ENCODE measurements at places on chromosomes 6 and 20.

GRCh38 chr6:47810885-47811284 lies 29.1 kb downstream of the OPN5 start:
- no peak for DNase-seq

DNA sequence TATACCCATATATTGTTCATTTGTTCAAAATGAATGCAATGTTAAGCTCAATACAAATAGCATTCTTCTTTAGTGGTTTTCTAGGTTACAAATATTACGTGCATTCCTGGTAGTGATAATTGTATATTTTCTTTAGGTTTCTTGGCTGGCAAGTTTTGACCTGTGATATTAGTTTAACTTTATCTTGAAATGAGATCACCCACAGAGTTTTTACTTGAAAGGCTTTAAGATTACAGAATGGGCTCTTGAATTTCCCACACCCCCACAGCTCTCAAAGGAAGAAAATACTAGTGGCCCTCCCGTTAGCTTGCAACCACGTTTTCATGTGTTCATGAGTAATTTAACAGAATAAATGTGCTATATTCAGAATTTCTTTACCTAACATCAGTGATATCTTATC lies 1315.5 kb upstream of the GJE1 start:
- no peak for DNase-seq

DNA sequence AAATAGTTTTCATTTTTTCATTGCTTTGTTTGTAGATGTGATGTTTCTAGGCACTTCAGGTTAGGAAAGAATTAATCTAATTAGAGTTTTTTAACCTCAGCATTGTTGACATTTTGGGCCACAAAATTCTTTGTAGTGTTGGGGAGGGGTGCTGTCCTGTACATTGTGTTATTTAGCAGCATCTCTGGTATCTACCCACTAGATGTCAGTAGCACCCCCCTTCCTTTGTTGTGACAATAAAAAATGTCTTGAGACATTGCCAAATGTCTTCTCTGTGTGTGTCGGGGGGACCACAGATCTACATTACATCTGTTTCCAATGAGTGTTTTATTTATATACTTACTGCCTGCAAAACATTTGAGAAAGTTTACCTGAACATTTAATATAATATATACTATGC lies 45.6 kb downstream of the EYA4 start:
- no peak for DNase-seq

DNA sequence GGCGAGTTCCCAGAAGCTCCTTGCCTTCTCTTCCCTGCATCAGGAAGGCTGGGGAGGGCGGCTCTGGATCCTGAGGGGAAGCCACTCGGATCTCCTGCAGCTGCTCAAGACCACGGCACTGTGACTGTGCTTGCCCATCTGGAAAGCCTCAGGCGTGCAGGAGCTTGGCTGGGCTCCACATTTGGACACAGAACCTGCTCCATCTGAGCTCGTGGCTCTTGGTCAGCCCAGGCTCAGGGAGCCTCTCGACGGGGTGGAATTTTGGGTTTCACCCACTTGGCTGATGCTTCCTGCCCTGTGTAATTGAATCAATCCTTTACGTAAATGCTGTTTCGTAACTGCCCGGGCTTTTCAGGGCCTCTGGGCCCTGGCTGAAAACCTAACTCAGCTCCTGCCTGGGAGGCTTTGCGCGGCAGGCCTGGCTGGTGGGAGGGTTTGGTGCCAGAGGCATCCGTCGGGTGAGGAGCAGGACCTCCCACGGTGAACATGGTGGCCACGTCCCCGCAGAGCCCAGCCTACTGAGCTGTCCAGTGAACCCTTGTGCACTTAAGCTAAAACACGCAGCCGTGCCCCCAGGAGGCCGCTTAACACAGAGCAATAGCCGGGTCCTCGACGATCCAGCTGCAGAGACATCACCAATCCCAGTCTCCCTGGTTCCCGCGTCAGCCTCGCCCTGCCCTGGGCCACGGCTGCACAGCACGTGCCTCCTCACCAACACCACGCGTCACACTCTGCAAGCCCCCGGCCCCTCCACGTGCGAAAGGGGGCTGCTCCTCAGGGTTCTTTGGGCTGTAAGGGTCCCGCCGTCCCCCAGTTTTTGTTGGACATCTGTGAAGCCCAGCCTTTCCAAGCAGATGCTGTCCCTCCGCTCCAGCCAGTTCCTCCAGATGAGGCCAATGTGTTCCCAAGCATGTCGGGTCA lies 241.0 kb downstream of the DLL1 start:
- DNase-seq = no peak

GRCh38 chr6:44041461-44042260 lies 85.6 kb downstream of the MRPL14 start:
- no peak for DNase-seq

GRCh38 chr6:134689641-134690040 lies 260.3 kb downstream of the ALDH8A1 start:
- no peak for DNase-seq

DNA sequence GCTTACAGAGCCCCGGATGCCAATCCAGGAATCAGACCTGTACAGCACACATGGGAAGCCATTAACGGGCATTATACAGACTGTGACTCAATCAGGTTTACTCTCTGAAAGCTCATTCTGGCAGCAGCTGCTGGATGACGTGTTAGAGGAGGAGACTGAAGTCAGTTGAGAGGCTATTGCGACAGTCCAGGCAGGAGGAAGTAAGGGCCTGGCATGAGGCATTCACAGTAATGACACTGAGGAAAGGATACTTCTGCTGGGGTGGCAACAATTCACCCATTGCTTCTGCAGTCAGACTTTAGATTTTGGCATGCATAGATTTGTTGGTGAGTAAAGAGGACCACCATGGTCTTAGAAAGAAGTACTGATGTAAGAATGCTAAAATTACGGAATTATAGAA lies 151.0 kb upstream of the HEY2 start:
- DNase-seq = no peak

DNA sequence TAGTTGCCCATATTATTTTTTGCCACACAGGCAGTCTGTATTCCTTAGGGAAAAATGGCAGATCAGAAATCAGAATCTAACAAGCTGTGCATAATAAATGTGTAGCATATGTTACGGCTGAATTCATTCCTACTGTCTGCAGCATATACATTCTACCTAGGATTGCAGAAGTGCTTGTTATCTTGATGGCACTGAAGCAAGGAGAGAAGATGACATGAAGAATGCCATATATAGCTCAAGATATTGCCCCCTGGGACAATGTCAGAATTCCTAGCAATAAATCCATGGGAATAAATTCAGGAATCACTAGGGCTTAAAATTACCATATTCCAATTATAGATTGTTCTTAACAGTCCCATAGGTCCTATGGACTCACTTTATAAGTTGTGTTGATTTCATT lies 293.0 kb upstream of the CNR1 start:
- DNase-seq = no peak

DNA sequence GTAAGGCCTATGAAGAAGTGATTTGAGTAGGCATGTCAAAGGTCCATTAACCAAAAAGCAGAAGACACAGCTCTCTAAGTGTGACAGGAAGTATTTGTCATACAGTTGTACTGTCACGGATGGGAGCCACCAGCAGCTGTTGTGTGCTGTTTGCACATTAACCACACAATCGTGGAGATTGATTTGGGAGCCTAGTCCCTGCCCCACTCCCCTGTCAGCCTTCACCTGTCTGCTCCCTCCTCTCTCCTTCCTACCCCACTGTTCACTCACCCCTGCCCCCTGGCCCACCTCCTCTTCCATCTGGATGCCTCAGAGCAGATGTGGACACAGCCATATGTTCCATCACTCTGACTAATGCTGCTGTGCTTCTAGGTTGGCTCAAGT lies 124.7 kb upstream of the SPACA1 start:
- no peak for DNase-seq

DNA sequence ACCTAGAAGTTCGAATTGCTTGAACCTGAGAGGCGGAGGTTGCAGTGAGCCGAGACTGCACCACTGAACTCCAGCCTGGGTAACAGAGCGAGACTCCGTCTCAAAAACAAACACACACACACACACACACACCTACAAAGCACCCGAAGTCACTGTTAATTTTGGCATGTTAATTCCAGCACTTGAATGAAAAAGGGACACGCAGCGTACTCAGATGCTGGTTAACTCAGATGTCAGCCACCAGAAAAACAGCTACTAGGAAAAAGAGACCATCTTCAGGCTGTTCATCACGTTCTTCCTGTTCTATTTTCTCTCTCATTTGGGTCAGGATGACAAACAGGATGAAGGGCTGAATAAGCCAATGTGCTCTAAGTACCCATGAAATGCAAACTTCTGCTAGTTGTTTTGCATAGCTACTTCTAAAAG lies 46.9 kb downstream of the BLOC1S5 start:
- no peak for DNase-seq

- no peak for DNase-seq
Measured at GRCh38 chr6:137810554-137811120, 56.4 kb upstream of the TNFAIP3 start.

GRCh38 chr6:37221585-37222124 lies 35.9 kb upstream of the TBC1D22B start:
- no peak for DNase-seq

DNA sequence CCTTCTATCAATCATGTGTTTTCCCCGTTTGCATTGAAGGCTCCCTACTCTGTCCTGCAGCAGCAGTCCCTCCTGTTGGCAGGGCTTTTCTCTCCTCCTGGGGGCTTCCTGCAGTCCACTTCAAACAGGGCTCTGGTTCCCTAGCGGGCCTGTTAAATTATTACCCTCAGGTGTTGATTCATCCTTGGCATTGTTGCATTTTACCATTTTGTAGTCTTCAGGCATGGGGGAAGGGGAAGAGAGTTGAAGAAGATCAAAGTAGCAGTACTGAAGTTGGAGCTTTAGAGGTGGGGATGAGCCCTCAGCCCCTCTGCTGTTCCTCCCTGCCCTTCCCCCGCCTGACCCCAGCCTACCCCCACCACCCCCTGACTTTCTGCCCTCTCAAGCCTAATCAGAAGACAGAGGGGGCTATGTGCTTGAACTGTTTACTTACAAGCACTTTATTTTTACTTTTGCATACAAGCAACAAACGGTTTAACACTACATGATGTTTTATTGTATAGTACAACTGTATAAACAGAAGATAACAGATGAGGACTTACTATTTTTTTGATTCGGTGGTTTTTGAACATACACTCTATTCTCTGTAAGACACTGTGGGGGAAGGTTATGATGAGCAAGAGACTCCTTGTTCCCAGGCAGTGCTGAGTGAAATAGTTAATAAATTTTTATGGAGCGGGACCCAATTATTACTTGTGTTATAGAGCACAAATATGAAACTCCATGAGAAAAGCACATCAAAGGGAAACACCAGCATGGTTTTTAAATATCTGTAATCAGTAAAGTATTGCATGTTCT lies 169.7 kb downstream of the EYA4 start:
- DNase-seq = no peak

DNA sequence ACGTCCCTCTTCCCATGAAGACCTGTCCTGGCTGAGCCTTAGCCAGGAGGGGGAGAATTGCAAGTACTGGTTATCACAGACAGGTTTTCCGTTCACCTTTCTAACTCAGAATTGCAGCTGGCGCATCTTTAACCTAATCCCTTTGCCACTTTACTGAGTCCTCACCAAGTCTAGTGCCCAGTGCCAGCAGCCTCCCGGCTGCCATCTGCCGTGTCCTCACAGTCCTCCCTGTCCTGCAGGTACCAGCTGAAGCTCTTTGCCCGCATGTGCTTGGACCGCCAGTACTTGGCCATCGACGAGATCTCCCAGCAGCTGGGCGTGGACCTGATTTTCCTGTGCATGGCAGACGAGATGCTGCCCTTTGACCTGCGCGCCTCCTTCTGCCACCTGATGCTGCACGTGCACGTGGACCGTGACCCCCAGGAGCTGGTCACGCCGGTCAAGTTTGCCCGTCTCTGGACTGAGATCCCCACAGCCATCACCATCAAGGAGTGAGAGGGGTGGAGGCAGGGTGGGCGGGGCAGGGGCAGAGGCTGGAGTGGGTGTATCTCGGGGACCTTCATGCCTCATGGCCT lies 41.3 kb downstream of the UQCC2 start:
- DNase-seq = no peak

DNA sequence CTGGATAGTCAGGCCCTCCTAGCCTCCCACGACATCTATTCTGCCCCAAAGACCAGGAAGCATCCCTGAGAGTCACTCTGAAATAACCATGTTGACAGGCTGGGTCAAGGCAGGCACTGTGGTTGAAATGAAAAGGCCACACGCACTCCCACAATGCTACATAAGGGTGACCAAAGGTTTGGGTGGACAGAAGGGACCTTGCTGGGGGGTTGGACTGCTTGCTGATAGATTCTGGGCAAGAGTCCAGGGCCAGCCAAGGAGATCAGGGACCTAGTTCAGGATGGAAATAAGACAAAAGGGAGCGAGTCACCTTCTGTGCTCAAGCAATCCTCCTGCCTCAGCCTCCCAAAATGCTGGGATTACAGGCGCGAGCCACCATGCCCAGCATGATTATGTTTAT lies 32.5 kb upstream of the DSN1 start:
- no peak for DNase-seq

DNA sequence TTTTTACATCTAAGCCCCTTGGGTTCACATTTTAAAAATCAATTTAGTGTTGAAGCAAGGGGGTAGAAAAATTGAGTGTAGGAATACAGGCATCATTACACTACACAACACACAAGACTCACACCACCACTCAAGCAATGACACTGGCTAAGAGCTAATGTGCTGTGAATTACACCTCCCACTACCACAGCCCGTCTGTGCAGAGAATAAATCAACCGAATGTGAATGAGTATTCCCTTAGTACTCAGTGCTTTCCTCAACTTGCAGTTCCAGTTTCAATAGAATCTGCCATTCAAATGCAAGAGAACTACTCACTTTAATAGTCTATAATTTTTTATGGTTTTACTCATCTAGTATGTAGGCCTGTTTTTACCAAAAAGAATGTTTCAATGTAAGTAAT lies 114.4 kb downstream of the PDSS2 start:
- no peak for DNase-seq

DNA sequence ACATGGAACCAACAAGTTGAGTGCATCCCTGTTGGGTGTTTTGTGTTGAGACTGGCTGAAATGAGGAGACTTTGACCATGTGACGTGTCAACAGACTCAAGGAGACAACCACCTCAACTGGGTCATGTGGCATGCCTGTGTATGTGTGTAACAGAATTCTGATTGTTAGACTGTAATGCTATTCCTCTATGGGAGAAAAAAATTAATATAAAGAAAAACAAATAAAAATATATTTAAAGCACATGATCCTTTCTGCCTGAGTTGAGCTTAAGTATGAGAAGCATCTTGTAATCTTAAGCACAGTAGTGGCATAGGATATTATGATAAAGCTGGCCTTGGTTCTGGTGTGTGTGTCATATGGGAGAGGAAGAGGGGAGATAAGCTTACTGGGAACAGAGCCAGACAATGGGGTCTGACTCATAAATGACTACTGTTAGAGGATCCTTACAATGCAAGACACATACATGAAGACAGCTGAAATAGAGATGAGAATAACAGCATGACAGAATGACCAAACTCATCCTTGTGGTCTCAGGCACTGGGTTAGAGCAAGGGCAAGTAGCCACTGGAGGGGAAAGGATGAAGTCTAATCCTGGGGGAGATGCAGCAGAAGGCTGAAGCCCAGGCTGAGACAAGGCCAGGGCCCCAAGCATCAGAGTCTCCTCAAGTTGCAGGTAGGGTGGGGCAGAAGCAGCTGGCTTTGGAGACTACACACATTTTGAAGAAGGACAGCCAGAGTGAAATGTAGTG lies 9.2 kb downstream of the TP53INP2 start:
- DNase-seq = no peak

Data from stimulated activated CD4-positive, alpha-beta T cell treated with anti-CD3 and anti-CD28 coated beads, TNF-alpha, amount 100 ng/mL, for 48 hours (primary cell).